HS-5 (cell line): ENCODE measurements at places on chromosomes 2 and 18.

GRCh38 chr2:22991844-22992243 is 393.1 kb upstream of the KLHL29 start:
- DNase-seq: no peak

DNA sequence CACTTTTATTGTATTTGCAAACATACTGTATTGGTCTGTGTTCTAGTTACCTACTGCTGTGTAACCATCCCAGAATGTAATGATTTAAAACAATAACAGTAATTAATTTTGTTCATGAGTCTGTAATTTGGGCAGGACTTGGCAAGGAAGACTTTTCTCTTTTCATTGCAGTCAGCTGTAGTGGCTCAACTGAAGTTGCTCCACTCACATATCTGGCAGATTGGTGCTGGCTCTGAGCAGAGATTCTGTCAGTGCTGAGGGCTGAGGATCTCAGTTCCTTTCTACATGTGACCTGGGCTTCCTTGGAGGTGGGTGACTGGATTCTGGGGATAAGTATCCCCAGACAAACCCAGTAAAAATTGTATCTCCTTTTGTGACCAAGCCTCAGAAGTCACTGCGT is 26.6 kb downstream of the PTPN4 start:
- DNase-seq: no peak

DNA sequence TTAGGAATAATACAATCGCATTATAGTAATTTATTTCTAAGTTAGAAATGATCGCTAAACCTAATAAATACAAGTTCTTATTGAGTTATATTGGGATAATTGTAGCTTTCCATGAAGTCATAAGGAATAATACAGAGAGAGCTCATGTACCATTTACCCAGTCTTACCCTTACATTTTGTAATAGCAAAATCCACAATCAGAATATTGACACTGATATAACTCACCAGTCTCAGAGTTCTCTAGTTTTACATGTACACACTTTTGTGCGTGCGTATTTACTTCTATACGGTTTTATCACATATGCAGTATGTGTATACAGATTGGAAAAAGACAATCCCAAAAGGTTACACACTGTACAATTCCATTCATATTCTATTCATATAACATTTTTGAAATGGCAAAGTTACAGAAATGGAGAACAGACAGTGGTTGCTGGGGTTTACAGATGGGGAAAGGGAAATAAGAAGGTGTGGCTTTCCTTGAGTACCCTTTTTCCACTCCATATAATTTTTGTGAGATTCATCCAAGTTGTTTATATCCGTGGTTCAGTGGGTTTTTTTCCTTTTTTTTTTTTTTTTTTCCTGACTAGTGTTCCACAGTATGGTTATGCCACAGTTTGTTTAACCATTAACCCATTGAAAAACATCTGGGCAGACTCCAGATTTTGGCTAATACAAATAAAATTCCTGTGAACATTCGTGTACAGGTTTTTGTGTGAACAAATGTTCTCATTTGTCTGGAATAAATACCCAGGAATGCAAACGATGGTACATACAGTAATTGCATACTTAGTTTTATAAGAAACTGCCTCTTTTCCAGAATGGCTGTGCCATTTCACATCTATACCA is 117.2 kb downstream of the HNMT start:
- no peak for DNase-seq

GRCh38 chr2:401019-401679 is 113.3 kb upstream of the ALKAL2 start:
- DNase-seq: no peak
